ENCODE measurements at places on chromosomes 2 and 18.

DNA sequence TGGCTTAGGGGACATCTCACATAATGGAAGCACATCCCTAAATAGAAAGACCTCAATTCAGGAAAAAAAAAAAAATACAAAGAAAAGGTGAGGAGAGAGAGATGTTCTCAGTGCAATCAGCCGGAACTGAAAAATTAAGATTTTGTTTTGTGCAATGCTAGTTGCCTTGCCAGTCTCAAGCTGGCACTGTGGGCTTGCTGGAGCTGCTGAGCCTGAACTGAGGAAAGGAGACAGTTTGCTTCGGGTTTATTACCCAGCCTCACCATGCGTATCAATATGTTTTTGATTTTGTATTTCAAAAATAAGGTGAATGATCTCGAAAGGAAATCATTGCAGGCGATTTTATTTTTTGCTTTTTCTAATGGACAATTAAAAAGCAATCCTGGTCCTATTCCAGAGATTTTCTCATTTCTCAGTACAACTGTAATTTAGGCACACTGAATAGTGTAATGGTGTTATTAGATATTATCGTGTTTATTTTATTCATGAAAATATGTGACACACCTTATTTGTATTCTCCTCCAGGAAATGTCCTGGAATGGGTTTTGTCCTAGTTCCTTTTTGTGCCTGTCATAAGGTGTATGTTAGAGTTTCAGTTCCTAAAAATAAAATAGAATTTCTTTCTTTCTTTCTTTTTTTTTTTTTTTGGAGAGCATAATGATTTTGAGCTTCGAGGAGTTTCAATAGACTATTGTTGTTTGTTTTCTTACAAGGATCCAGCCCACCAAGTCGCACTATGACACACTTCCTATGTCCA lies 72.8 kb upstream of the ZEB2 start:
- no peak overlapping the region for H3K27ac ChIP-seq
- no peak for DNase-seq
- H3K27me3 ChIP-seq, result no peaks in the 10 kb centered on the region
- no peaks in the 10 kb centered on the region for H3K36me3 ChIP-seq

GRCh38 chr2:238774980-238775509 lies 72.8 kb upstream of the TWIST2 start:
- no peak overlapping the region for H3K27ac ChIP-seq
- H3K4me3 ChIP-seq, result no peak overlapping the region
- no peaks in the 10 kb centered on the region for H3K4me1 ChIP-seq

- H3K27ac ChIP-seq, result no peak overlapping the region
- H3K4me3 ChIP-seq, result no peak overlapping the region
- H3K4me1 ChIP-seq, result no peaks in the 10 kb centered on the region
- no peaks in the 10 kb centered on the region for H3K36me3 ChIP-seq
- H3K27me3 ChIP-seq, result peaks cover 11% of the 10 kb centered on the region
- DNase-seq, result no peak
These were observed 171.0 kb downstream of the AFF3 start for GRCh38 chr2:99971326-99971900.

DNA sequence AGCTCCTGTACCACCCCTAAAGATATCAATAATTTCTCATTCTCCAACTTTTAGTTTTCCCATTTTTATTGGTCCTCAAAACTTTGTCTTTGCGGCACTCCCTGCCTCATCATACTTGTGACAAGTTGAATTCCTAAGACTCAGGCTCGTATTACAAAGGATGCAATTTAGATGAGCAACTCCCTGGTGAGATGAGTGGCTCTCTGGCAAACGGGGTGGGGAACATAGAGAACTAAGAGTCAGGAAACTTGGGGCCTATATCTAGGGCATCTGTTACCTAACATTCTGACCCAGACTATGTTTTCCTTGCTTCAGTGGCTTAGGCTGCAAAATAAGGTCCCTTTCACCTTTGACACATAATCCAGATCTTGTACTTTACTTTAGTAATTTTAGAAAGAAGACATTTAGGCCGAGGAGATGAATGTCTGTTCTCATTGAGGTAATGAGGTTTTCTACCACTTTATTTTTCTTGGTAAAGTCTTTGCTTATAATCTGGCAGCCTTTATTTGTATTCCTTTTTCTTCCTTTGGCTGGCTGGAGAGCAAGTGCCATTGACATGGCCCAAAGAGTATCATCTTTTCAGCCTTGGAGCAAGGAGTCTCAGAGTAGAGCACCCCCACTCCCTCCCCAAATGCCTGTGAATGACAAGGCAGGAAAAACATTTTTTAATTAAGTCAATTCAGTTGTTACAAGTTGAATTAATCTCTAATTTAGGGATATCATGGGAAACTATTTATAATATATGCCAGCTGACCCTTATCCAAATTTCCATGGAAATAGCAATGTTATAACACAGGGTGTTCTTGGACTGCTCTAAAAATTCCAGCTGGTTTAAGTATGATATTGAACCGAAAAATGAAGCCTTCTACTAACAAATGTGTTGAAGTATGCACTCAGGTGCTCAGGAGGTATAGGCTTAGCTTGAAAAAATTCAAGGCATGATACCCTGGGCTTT lies 15.2 kb downstream of the TSPYL6 start:
- H3K4me3 ChIP-seq, result no peak overlapping the region
- H3K27me3 ChIP-seq, result no peaks in the 10 kb centered on the region
- H3K36me3 ChIP-seq, result no peaks in the 10 kb centered on the region
- DNase-seq, result no peak
- no peak overlapping the region for H3K27ac ChIP-seq

- H3K4me1 ChIP-seq, result peaks cover 30% of the 10 kb centered on the region
- peaks cover 70% of the 10 kb centered on the region for H3K36me3 ChIP-seq
- DNase-seq, result no peak
- H3K27ac ChIP-seq, result peak overlapping the region; percentile 95
- no peaks in the 10 kb centered on the region for H3K27me3 ChIP-seq
- peak overlapping the region; percentile 65 for H3K4me3 ChIP-seq
These were observed 1.9 kb upstream of the ZFP36L2 start for GRCh38 chr2:43228321-43228751.

- H3K36me3 ChIP-seq, result no peaks in the 10 kb centered on the region
- no peaks in the 10 kb centered on the region for H3K27me3 ChIP-seq
- no peak overlapping the region for H3K27ac ChIP-seq
- DNase-seq, result no peak
These were observed 37.4 kb upstream of the NOL4 start for GRCh38 chr18:34261865-34262780.

DNA sequence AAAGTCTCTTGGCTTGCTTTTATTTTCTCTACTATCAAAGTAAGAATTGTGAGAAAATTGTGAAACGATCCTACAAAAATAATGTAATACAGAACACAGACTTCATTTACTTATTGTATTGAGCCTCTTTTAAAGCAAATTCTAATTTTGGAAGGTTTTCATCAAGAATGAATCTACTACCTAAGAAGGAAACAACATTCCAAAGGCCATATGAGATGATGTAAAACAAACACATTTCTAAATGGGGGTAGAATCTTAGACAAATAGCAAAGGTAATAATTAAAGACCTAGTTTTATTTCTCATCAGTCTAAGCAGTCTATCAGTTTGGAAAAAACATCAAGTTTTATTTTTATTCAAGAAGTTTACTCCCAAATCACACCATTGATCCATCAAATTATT lies 20.6 kb downstream of the FN1 start:
- peaks cover 42% of the 10 kb centered on the region for H3K27me3 ChIP-seq
- no peaks in the 10 kb centered on the region for H3K4me1 ChIP-seq
- no peak overlapping the region for H3K27ac ChIP-seq
- no peaks in the 10 kb centered on the region for H3K36me3 ChIP-seq
- H3K4me3 ChIP-seq, result no peak overlapping the region

DNA sequence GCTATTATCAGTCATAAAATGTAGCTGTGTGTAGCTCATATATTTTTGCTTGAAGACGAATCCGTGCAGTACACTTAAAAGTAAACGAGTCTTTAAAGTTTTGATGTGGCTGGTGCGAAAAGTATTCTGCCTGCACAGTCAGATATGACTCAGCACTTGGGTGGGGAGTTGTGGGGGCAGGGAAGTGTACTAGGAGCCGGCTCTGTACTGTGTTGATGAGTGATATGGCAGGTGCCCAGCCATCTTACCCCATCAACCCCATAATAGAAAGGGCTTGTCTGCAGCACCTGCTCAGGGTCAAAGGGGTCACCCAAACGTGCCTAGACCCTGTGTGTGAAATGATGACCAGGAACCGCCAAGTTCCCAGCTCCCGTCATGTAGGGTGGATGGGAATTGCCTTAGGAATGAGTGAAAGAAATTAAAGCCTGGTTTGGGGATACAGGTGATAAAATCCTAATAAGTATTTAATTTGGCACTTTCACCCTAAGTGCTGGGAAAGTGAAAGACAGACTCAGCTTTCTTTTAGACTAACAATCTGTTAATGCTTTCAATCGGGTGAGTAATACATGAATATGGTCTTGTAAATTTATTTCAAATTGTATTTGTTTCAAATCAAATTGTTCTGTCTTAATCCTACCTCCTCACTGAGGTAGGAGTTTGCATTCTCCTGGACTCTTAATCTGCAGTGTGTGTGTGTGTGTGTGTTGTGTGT lies 48.0 kb downstream of the BCL2L11 start:
- no peak for DNase-seq
- no peak overlapping the region for H3K27ac ChIP-seq
- H3K4me1 ChIP-seq, result peaks cover 6% of the 10 kb centered on the region
- H3K36me3 ChIP-seq, result peaks cover 9% of the 10 kb centered on the region
- H3K4me3 ChIP-seq, result no peak overlapping the region

DNA sequence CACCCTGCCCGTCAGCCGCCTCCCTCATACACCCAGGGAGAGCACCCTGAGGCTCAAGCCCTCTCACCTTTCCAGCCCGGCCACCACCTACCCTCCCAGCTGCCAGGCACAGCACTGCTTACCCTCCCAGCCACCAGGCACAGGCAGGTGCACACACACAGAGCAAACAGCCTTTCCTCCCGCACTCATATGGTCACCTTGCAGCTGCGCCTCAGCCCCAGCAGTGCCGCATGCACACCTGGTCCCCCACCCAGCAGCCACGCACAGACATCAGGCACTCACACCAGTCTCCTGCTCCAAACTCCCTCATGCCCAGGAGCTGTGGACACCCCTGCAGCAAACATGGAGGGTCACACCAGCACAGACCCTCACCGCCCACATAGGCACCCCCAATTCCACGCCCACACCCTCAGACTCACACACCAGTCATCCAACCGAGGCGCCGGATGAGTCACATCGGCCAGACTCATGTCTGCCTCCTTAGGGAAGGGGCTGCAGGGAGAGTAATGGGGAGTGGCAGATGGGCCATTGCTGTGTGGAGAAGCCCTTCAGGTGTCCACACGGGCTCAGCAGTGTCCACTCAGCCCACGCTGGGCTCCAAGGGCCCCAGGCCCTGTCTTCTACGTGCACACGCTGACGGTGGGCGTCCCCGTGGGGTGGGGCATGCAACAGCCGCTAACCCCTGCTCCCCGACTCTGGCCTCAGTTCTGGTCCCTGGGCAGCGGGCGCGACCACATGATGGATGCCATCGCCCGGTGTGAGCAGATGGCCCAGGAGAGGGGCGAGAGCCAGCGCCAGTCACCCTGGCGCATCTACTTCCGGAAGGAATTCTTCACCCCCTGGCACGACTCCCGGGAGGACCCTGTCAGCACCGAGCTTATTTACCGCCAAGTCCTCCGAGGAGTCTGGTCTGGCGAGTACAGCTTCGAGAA lies 22.3 kb upstream of the GPR17 start:
- DNase-seq, result no peak
- no peaks in the 10 kb centered on the region for H3K4me1 ChIP-seq
- peaks cover 14% of the 10 kb centered on the region for H3K27me3 ChIP-seq
- no peaks in the 10 kb centered on the region for H3K36me3 ChIP-seq
- no peak overlapping the region for H3K27ac ChIP-seq

DNA sequence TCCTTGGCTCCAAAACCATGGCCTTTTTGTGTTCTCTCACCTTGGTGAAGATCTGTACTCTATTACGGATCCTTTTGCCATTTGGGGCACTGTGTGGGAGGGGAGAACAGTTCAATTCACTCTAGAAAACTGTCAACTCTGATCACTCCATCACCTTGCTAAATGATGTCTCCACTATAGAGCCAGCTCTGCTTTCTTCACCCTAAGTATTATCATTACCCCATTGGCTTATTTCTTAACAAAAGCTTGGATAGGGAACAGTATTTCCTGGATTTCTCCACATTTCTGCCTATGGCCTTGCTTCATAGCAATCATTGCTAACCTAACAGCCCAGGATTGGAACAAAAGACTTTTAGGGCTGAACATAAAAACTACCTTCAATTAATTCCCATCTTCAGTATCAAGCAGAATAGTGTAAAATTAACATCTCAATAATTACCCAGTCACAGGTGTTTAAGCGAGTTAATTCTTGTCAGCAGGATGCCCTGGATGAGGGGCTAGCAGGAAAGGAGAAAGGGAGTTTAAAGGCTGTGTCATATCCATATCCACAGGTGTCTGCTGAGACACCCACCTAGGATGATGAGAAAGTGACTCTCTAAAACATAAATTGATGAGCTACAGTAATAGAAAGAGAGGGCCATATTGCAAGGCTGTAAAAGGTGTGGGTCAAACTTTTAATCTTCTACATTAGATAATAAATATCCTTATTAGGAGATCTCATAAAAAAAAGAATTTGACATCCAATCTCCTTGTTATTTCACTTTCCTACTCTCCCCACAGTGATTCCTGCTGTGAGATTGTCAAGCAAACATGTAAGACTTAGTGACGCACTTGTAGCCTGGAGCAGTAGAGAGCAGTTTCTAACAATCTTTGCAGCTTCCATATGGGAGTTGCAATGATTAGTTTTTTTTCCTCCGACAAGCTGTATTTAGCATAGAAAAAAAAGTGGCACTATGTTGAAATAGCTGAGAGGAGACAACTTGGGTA lies 589.5 kb upstream of the NXPH2 start:
- no peaks in the 10 kb centered on the region for H3K27me3 ChIP-seq
- no peak overlapping the region for H3K27ac ChIP-seq
- H3K4me3 ChIP-seq, result no peak overlapping the region
- no peaks in the 10 kb centered on the region for H3K36me3 ChIP-seq
- H3K4me1 ChIP-seq, result no peaks in the 10 kb centered on the region
- no peak for DNase-seq

GRCh38 chr2:47457268-47457667 lies 54.3 kb downstream of the MSH2 start:
- no peak for DNase-seq
- H3K36me3 ChIP-seq, result peaks cover 12% of the 10 kb centered on the region
- no peaks in the 10 kb centered on the region for H3K27me3 ChIP-seq
- no peak overlapping the region for H3K27ac ChIP-seq

DNA sequence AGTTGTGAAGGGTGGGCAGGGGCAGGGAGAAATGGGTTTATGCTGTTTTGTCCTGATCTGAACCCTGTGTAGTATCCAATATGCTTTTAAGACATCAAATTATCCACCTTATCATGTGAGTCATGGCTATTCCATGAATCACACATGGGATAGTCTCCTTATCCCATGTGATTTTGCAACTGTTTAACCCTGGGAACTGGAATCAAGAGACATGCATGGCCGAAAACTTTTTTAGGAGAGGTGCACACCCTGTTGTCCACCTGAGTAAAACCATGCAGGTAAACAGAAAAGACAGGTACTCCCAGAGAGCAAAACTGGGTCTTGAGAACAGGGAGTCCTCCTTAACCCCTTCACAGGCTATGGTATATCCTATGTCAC lies 490.6 kb upstream of the HS6ST1 start:
- no peak for DNase-seq
- no peaks in the 10 kb centered on the region for H3K36me3 ChIP-seq
- peaks cover 65% of the 10 kb centered on the region for H3K27me3 ChIP-seq

- H3K27me3 ChIP-seq, result no peaks in the 10 kb centered on the region
- peaks cover 10% of the 10 kb centered on the region for H3K4me1 ChIP-seq
- no peak overlapping the region for H3K27ac ChIP-seq
- no peaks in the 10 kb centered on the region for H3K36me3 ChIP-seq
These were observed 30.9 kb upstream of the IL37 start for GRCh38 chr2:112880091-112880531.
